ENCODE measurements at places on chromosomes 4 and X.

GRCh38 chr4:88725986-88726385 is 28.4 kb upstream of the NAP1L5 start:
- no peak for DNase-seq

- no peak for DNase-seq
Measured at GRCh38 chr4:7598939-7599790, 164.4 kb upstream of the PSAPL1 start.

GRCh38 chr4:20259707-20260106 is 8.0 kb downstream of the SLIT2 start:
- DNase-seq, result no peak

GRCh38 chrX:96843566-96843965 is 40.1 kb upstream of the RPA4 start:
- no peak for DNase-seq

DNA sequence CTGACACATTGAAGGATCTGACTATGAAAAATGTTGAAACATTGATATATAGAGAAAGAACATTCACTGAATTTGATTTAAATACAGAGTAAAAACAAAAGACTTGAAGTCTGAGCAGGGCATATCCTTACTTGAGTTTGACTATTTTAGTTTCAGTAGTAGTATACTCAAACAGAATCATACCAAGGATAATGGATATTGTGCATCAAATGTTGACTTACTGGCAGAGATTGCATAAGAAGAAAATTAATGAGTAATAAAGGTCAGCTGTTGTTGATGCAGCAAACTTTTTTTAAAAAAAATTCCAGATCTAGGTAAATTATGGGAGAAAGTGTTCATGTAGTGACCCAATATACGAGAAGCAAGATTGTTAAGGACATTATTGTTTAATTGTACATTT is 94.5 kb upstream of the APOOL start:
- DNase-seq, result no peak

DNA sequence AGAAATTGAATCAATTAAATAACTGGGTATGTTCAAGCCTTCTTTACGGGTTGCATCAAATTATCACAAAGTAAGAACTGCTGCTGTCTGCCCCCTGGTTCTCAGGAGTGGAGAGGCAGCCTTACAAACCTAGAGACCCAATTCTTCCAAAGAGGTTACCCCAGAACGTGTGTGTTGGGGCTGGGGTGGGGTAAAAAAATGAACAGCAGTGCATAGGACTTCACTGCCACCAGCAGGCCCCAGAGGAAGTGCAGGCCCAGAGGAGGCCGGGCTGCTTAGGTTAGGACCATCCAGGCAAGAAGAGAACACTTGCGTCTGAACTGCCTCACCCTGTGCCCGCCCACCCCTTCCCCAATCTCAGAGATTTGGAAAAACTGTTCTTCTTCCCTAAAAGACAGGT is 1.5 kb upstream of the NWD2 start:
- peak; percentile 8 for DNase-seq

DNA sequence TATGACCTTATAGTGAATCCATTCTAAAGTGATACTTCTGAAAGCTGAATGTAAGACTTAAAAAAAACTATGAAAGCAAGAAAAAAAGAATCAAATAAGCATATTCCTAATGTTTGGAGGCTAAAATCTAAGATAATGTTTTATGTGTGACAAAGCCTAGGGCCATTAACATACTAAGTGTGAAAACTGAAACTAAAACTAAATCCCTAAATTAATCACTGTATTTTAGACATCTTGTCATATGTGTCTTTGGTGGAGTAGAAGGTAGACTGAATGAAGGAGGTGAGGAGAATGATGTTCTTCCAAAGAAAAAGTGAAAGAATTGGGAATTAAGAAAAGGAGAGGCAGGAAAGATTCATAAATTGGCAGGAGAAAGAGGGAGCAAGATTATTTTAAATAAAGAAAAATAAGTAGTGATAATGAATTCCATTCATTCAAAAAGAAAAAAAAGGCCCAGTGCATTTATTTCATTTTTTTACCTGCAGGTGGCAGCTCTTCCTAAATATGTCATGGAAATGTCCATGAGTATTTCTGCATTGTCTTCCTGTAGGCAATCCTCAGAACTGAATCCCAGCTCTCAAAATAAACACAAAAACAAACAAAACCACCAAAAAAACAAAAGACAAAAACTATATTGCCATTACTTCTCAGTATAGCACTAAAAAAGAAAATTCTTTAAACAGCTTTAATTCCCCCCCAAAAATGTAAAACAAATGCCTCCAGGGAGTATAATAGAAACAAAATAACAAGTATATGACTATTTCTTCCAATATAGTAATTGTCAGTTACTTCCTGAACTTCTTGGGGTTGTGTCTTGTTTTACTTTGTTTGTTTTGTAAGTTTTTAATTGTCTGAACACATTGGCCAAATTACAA is 17.0 kb upstream of the AP1AR start:
- no peak for DNase-seq

DNA sequence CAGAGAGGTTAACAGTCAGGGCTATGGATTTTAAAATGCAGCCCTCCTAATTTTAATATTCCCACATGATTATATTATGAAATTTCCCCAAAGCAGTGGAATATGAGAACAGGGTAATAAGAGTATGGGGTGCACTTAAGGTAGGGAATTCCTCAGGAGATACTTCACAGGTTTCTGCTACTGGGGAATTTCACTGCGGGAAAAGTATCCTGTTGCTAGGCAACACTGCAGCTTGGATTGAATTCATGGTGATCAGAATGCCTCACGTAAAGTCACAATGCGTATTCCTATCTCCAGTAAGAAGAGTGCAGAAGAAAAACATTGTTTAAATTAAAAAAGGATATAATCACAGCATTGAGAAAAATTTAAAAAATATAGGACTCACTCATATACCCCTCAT is 398.1 kb upstream of the RPS6KA3 start:
- DNase-seq, result no peak

- no peak for DNase-seq
Measured at GRCh38 chr4:174702979-174703478, 126.0 kb downstream of the GLRA3 start.

GRCh38 chr4:47213106-47213505 is 181.7 kb downstream of the GABRB1 start:
- DNase-seq, result no peak

DNA sequence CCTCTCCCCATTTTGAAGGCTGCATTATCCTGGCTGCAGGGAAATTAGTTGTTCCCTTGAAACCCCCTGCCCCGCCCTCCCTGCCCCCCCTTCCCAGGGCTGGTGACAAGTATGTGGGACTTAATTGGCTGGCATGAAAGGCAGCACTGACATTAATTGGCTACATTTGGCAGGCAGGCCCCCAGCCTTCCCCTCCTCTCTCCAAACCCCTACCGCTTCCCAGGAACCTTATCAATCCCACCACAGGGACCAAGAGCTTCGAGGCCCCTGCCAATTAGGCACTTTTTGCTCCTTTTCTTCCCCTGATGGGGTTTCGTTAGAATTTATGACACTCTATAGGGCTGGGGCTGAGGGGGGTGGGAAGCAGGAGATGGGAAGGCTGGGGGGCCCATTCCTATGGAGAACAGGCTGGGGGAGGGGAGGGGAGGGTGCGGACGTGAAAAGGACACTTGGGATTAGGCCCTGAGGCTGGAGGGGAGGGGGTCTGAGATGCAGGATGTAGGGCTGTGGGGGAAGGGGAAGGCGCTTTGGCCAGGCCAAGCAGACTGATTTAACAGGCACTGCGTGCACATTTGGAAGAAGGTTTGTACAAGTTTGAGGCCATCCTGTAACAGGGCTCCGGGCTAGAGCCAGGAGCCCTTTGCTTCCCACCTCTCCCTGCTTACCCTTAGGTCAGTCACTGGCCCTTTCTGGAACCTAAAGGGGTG is 52.2 kb downstream of the EFNB1 start:
- DNase-seq, result no peak

- DNase-seq, result no peak
Measured at GRCh38 chr4:153433754-153434105, 32.4 kb upstream of the TMEM131L start.

GRCh38 chr4:168279556-168279955 is 39.0 kb downstream of the DDX60 start:
- no peak for DNase-seq

DNA sequence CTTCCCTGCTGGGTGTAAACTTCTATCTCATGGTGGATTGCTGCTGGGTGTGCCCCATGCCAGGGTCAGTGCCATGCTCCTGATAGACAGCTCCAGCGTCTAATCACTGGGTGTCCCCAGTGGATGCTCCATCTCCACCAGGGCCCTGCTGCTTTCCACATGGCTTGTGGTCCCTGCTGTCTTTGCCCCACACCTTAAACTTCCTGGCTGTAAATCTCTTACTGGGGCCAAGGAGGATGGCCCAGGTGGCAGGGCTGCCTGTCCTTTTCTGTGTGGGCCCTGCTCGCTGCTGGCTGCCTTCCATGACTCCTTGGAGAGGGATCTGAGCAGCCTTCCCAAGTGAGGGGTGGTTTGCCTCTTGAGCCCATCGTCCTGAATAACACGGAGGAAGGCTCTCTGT is 51.8 kb downstream of the RGS12 start:
- no peak for DNase-seq

DNA sequence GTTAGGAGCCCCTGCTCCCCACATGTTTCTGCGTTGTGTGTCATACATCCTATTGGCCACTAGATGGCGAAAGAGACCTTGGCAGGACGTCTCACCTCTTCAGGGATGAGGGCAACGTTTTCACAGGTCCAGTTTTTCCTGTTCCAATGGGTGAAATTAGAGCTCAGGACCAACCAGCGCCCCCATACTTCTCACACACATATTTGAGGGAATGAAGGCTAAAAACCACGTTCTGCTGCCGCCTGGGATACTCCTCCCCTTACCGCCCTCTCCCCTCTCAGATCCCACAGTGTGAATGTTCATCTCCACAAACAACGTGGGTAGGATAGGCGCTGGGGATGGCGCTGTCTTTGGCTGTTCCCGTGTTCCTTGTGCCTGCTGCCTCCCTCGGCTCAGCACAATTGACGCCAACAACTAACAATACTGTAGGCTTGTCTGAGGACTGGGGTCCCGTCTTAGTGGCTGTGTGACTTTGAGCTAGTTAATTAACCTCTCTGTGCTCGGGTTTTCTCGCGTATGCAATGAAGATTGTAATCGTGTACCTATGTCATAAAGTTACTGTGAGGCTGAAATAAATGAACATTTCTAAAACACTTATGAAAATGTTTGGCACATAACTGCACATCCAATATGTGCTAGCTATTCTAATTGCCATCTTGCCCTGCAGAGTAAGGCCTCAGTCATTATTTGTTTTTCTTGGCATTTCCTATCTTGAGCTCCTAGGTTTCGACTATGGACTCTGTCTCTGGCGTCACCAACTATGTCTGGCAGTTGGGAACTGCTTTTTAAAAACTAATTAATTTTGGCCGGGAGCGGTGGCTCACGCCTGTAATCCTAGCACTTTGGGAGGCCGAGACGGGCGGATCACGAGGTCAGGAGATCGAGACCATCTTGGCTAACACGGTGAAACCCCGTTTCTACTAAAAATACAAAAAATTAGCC is 181.3 kb upstream of the STK26 start:
- peak; percentile 3 for DNase-seq

DNA sequence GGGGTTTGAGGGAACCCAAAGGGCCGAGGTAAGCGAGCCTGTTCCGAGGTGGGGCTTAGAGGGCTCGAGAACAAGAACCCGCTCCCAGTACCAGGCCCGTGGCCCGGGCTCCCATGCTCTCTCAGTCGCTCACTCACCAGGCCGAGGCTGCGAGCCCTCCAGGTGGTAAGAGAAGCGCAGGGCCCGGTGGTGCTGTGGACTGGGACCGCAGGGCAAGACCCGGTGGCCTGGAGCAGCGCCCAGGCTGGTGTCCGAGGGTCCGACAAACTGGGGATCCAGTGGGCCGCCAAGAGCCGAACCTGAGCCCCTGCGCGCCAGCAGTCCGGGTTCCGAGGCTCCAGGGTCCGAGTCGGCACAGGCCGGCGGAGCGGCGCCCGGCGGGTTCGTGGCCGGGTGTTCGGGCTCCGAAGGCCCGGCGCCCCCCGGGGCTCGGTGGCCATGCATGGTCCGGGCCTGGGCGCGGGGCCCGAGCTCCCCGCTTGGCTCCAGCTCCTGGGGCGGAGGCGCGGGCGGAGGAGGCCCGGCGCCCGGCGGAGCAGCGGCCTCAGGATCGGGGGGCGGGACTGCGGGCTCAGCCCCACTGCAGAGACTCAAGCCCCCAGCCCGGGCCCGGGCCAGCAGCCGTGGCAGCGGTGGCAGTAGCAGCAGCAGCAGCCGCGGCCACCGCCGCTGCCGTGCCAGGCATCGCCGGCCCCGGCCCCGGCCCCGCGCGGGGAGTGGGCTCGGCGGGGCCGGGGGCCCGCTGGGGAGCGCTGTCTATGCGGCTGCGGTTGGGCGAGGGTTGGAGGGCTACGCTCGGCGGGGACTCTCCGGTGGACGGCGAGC is 833 bp downstream of the FGD1 start:
- DNase-seq, result no peak

- DNase-seq, result no peak
Measured at GRCh38 chr4:75639124-75639695, 8.9 kb upstream of the CDKL2 start.

DNA sequence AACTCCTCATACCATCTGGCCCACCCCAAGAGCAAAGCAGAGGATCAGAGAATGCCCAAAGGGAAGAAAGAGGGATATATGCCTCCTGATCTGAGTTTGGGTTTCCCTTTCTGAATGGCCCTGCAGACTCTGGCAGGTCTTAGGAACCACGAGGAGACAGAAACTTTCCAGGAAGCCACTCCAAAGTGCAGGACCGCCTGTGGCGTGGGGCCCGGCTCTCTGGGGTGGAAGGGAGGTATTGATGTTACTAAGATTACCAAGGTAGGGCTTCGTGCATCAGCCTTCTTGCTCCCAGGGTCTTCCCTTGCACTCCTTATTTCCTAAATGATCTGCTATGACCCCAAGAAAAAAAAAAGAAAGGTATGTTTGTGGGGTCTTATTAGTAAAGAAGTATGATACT is 41.9 kb upstream of the SPRY1 start:
- no peak for DNase-seq

- DNase-seq, result no peak
Measured at GRCh38 chr4:105352826-105353225, 121.0 kb downstream of the PPA2 start.

DNA sequence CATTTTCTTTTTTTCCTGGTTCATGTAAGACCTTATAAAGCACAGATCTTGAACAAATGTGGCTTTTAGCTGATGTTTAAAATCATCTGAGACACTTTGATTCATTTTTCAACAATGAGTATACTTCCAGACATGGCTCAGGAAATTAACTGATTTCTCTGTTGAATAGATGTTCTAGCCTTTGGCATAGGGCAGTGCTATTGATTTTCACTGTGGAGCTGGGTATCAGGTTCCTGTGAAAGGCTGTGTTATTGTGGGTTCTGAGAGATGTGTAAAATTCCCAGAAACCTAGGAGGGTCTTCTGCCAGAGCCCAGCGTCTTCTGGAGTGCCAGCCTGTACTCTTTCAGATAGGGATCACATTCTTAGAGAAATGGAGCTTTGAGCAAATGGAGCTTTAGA is 278.9 kb downstream of the EPHA5 start:
- DNase-seq, result no peak
